ENCODE measurements at places on chromosomes 1 and 21. TPM values are rescaled to one million over a fixed set of nuclear protein-coding genes. Genes with fewer than 3 reads are reported as not detected.

RGS16 gene
- total RNA-seq: 0.16 TPM

TMPRSS2 gene
- total RNA-seq: 0.13 TPM

BTF3L4 gene
- total RNA-seq: 29.0 TPM

GPR25 gene
- total RNA-seq: not detected

POU3F1 gene
- total RNA-seq: 0.03 TPM

OLIG1 gene
- not detected for total RNA-seq

LEMD1 gene
- total RNA-seq: not detected

ST6GALNAC5 gene
- 0.11 TPM for total RNA-seq

TEX38 gene
- total RNA-seq: not detected

ACOT11 gene
- total RNA-seq: 2.5 TPM

HSPB7 gene
- total RNA-seq: not detected

WDR64 gene
- not detected for total RNA-seq

GPATCH3 gene
- total RNA-seq: 10.5 TPM

YTHDF2 gene
- total RNA-seq: 54.3 TPM

NUDT17 gene
- total RNA-seq: 7.5 TPM

GART gene
- 64.2 TPM for total RNA-seq

AADACL4 gene
- total RNA-seq: not detected

AMY1B gene
- not detected for total RNA-seq

ZBTB8B gene
- total RNA-seq: 0.01 TPM

SH2D1B gene
- total RNA-seq: 0.10 TPM

RAVER2 gene
- 3.9 TPM for total RNA-seq

VWA1 gene
- total RNA-seq: 13.6 TPM

HES2 gene
- 4.8 TPM for total RNA-seq
